ENCODE measurements at places on chromosomes 5 and 9.

DNA sequence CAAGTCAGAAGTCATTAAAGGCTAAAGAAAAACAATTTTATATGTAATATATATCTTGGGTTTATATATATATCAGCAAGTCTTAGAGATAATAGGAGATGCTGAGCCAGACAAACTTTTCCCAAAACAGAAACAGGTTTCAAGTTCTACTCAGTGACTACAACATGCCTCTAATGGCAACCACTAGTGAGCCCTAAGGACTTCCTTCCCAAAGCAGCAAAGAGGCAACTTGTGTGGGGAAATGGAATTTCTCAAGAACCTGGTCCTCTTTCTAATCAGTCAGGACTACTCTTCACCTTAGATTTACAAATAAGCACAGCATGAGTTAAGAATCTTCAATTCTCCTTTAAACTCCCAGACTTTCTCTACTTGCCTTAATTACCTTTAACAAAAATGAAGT lies 17.6 kb downstream of the RNF38 start:
- DNase-seq, result no peak

DNA sequence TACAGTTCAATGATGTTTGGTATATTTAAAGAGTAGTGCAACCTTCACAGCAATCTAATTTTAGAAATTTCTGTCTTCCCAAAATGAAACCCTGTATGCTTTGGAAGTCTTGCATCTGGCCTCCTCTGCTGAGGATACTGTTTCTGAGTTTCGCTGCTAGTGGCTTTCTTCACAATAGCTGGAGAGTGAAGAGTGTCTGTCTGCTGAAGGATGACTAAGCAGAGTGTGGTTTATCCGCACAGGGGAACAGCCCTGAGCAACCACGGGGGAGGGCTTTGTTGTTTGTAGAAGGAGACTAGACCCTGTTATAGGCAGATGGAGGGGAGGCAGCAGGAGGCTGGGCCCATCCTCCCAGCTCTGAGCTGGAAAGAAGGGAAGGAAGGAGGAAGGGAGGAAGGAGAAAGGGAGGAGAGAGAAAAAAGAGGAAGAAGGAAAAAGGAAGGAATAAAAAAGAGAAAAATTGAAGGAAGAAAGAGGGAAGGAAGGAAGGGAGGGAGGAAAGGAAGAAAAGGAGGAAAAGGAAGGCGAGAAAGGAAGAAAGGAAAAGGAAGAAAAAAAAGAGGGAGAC lies 10.5 kb upstream of the IRX2 start:
- DNase-seq, result no peak

DNA sequence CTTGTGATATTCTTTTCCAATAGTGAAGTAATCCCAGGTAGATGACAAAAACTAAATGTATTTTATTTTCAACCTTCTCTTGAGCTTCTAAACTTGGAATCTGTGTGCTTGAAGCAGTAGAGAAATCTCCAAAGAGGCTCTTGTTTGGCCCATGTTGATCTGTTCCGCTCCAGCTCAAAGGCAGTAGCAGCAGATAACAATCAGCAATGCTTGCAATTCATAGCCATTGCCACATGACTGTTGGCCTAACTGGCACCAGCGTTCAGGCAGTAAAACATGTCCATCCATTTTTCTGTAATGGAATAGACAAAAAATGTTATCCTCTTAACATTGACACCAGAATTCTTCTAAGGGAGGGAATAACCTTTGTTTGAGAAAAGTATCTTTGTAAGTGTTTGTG lies 270.7 kb upstream of the MSX2 start:
- DNase-seq, result no peak

- DNase-seq, result no peak
Observed at GRCh38 chr9:82673919-82674318, 389.0 kb downstream of the RASEF start.

- DNase-seq, result no peak
Observed at GRCh38 chr5:102554728-102555127, 55.9 kb upstream of the SLCO6A1 start.

DNA sequence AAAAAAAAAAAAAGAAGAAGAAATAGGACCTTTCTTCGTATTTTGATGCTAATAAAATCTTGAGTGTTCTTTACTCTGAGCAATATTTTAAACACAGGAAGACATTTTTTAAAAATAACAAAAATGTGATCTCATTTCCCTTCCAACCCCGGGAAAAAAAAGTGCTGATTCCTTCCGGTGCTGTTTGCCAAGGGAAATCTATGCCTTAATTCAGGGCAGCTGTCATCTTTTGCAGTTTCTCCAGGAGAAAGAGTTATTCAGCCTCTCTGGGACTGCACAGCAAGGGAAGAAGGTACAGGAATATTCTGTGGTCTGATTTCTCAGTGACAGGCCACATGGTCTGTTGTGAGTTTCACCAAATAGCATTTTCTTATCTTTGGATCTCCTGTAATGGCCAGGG lies 291.9 kb upstream of the IRX1 start:
- no peak for DNase-seq

GRCh38 chr5:145750199-145750598 lies 84.9 kb downstream of the PRELID2 start:
- DNase-seq, result no peak

DNA sequence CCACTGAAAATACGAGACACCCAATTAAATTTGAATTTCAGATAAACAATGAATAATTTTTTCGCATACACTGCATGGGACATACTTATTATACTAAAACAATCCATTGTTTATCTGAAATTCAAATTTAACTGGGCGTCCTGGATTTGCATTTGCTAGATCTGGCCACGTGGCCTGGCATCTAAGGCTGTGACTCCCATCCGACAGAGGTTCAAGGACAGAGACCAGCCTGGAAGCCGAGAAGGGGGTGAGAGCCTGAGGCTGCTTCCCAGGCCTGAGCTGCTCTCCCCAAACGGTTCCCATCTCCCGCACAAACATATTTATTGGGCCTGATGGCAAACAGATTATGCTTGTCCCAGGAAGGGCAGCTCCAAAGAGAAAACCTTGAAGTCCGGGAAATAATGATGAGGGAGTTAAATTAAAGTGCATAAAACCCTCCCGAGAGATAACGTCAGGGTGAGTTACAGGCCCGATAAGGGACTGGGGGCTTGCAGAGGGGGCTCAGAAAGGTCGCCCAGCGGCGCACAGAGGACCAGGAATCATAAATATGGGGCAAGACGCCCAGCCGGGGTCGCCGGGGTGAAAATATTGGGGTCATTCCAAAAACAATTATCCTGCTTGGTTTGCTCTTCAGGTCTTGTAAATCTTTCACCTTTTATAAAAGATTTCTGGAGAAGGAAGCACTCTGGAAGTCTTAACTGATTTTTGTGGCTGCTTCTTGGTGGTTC lies 163.7 kb downstream of the GAPVD1 start:
- DNase-seq, result no peak

GRCh38 chr5:121105921-121106320 lies 641.8 kb downstream of the PRR16 start:
- DNase-seq, result no peak

Data from stimulated activated CD4-positive, alpha-beta T cell treated with anti-CD3 and anti-CD28 coated beads, Interleukin-12 subunit alpha, Interleukin-12 subunit beta, amount 100 ng/mL, for 24 hours (primary cell).